ENCODE measurements at places on chromosomes 5 and 9.

- no peak for DNase-seq
Measured at GRCh38 chr5:124524552-124525232, 221.7 kb downstream of the ZNF608 start.

DNA sequence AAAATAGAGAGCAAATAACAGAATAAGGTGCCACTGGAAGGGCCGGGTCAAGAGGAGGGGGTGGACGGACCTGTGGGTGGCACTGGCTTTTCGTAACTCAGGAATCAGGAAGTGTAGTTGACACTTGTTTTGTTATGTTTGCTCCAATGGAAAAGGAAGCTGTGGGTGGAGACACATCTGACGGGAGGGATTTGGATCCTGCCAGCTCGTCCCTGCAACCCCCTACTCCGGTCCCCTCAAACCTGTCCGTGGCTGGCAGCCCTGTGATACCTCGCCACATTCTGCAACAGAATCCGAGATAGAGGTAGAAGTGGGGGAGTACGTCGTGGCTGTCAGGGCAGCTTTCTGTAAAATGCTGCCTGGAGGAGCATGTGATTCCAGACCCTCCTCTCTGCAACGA lies 104.2 kb upstream of the IER5L start:
- peak; percentile 56 for DNase-seq

GRCh38 chr5:174844971-174845370 lies 120.6 kb downstream of the MSX2 start:
- no peak for DNase-seq

GRCh38 chr5:69530561-69531405 lies 29.2 kb upstream of the GTF2H2C start:
- DNase-seq, result no peak

DNA sequence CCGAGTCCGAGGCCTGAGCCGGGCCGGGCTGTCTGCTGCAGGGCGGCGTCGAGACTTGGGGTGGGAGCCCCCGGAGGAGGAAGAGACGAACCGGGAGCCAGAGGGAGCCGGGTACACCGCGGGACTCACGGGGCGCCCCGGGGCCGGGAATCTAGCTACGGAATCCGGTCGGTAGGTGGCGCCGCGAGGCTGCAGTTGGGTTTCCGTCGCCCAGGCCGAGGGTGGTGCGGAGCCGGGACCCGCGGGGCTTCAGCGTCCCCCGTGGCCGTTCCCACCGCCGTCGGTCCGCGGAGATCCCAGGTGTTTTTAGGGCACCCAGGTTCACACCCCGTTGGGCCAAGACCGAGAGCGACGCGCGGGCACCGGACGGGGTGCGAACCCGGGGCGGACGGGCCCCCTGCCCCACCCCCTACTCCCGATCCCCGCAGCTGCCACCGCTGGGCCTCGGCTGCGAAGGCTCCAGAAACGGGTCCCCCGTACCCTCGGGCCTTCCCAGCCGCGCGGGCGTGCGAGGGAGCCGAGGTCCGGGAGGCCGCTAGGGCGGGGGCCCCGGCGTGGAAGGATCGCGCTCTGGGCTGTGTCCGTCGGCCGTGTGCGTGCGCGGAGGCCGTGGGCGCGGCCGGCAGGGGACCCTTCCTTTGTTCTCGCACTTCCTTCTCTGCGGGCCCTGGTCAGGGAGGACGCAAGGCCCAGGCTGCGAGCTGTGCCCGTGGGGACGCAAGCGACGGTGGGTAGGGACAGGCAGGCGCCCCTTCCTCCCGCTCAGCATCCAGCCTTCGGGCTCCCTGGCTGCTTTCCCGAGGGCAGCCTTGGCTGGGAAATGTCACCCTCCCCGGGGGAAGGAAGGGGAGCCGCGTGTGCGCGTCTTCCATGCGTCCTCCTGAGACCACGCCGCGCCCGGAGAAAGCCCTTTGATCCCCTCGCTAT lies 146.6 kb downstream of the GAPVD1 start:
- DNase-seq, result peak; percentile 72

DNA sequence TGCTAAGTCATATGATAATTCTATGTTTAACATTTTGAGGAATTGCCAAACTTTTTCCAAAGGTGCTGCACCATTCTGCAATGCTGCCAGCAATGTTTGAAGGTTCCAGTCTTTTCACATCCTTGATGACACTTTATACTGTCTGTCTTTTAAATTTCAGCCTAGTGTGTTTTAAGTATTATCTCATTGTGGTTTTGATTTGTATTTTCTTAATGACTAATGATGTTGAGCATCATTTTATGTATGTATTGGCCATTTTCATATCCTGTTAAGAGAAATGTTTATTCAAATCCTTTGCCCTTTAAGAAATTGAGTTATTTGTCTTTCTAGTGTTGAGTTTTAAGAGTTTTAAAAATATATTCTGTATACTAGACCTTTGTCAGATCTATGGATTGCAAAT lies 5.0 kb upstream of the TEX48 start:
- no peak for DNase-seq

DNA sequence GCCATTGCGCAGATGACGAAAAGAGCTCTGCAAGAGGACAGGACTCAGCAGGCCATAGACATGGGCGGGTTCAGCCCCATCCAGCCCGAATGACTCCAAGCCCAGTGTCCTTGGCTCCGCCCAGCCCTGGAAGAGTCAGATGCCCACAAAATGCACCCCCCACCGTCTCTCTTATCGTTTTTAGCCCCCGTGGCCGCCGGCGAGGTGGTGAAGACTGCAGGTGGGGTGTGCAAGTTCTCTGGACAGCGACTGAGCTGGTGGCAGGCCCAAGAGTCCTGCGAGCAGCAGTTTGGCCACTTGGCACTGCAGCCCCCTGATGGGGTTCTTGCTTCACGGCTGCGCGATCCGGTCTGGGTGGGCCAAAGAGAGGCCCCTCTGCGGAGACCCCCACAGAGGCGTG lies 2.1 kb downstream of the ADGRD2 start:
- no peak for DNase-seq

GRCh38 chr5:127446626-127447025 lies 70.8 kb upstream of the PRRC1 start:
- no peak for DNase-seq

GRCh38 chr5:154771383-154771901 lies 16.3 kb downstream of the LARP1 start:
- DNase-seq, result no peak

DNA sequence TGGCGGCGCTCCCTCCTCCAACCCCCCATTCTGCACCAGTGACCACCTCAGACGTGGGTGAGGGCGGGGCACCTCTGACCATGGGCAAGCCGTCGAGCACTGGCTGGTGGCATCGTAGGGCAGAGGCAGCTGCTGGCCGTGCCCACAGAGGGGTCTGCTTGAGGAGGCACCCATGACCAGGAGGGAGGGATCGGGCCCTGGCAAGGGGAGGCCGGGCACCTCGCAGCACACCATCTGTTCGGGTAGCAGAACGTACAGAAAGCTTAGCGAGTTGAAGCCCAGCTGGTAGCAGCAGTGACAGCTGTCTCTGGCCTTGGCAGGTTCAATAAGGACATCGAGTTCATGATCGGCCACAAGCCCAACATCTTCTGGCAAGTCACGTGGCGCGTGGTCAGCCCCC lies 4.3 kb upstream of the SLC6A18 start:
- no peak for DNase-seq

DNA sequence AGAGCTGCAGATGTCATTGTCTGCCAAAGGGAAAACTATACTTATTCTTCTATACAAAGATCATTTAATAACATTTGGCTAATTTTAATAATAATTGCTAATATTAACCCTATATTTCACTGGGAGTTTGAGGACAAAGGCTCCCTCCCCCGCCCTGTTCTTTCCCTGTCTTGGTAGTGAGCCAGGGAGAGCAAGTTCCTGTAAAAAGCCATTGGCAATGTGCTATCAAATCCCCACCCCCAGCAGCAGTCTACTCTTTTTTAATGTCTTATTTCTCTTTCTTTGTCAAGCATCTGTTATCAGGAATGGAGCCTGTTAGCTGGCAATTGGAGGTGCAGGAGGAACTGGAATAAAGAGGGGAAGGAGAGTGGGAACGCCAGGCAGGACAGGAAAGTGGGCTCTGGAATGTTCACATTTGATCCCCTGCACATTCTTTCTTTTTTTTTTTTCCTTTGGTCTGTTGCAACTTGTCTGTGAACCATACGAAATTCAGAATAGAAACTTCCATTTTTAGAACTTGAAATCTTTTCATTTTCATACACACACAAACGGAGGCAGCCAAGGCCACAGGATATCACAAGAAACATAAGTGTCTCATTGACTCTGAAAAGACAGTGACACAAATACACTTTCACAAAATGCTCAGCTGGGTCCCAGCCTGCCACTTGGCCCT lies 664.8 kb upstream of the ZNF608 start:
- no peak for DNase-seq

DNA sequence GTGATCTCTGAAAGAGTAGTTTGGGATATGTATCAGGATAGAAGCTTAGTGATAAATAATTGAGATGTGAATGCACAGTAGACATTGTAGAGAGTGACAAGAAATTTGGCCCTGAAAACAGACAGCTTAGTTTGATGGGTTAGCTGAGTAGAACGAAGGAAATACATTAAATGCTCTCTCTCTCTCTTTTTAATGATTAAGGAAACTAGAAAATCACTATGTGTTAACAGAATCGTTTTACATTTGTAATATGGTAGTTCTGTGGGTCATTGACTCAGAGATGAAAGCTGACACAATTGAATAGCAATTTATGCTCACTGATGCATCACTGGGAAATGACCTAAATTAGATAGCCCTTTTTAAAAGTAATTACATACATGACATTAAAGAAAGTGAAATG lies 739.8 kb upstream of the PTPRD start:
- DNase-seq, result no peak

- no peak for DNase-seq
Measured at GRCh38 chr5:164265566-164265965, 760.1 kb downstream of the MAT2B start.

DNA sequence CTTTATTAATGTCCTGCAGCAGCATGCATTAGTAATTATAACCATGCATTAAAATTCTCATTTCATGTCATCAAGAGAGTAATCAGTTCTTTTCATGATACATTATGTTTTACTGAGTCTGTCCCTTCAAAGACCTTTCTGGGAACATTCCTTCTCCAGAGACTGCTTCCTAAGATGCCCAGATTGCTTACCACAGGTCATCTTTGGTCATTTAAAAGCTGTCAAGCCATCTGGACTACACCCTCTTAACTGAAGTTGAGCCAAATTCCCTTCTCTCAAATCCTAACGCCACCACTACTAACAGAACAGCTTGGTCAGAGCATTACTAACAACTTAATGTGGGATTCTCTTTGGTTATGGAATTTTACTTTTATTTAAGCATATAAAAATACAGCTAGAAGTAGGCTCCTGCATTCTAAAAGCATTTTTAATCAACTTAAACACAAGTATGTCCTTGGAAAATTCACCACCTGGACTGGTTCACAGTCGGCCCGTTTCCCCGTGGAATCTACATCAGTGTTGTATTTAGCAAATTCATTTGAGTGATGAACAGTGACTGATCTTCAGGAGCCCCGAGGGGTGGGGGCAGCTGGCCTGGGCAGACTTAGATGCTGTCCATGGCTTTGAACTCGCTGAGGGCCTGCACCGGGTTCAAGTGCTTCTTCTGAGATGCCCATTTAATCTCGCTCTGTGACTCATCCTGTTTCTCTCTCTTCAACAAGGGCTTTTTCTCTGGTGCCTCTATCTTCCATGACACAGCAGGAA lies 92.8 kb upstream of the CCDC112 start:
- no peak for DNase-seq

GRCh38 chr9:34413231-34413852 lies 36.6 kb upstream of the MYORG start:
- no peak for DNase-seq

DNA sequence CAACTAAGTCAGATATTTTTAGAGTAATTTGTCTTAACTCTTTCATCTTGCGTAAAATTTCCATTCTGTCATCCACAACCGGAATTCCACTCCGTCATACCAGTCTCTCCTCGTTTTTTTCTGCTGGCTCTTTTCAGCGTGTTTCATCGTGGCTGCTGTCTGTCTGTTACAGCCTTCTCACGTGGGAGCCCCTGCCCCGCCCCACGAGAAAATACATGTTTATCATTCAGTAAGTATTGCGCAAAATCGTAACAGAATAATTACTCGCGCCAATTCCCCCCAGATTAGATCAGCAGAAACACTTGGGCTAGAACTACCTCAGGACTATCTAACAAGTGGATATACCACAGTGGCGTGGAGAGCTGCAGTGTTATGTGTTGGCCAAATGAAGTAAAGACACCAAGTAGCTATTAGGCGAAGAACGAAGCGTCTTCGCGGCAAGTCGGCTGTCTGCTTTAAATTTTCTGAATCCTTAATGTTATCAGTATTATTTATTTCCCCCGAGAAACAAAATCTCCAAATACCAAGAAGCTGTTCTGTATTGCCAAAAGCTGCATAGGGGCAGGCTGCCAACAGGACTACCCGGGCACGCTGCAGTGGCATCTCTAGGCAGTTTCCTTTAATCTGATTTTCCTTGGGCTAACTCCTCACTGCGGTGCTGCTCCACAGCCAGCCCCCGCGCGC lies 566 bp upstream of the FOCAD start:
- DNase-seq, result peak; percentile 56

GRCh38 chr5:161857358-161857757 lies 9.4 kb downstream of the GABRA1 start:
- no peak for DNase-seq

- DNase-seq, result no peak
Measured at GRCh38 chr5:120463991-120464626, at the start of gene PRR16. Gene PRR16 (plus strand): TSS chr5:120464300.

GRCh38 chr9:35690614-35691333 lies 1.0 kb upstream of the TPM2 start:
- DNase-seq, result peak; percentile 94

DNA sequence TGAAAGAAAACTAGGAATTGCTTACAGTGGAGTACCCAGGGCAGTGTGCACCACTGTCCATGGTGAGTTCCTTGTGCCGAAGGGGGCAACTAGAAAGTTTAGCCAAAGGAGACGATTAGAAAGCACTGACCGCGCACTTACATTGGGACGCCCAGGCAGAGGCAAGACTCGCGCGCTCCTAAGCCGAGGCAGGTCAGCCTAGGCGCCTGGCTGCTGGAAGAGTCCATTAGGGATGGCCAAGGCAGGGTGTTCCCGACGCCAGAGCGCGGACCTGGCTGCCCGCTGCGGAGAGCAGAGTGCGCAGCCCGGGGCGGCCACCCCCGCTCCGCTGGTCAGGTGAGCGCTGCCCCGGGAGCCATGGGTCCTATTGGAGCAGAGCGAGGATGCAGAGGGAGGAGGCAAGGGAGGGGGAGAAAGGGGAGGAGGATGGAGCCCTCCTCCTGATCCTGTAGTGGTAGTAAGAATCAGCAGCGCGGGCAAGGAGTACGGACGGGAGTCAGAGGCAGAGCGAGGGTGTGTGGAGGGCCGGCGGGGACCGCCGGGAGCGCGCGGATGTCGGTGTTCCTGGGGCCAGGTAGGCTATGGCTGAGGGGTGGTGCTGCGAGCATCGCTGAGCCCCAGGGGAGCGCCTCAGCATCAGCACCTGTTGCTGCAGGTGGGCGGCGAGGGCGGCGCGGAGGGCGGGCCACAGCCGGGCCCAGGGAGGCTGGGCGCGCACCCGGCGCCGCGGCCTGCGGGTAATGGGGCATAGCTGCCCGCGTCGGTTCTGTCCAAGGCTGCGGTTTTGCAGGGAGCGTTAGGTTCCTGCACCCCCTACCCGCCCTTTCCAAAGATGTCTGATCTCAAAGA lies at the start of gene ADGRV1:
Gene ADGRV1, plus strand, starts transcription at position 454 of the 849 bp plus-strand sequence. Its CDS starts 99 bp downstream, at position 553.
- DNase-seq, result no peak

- no peak for DNase-seq
Measured at GRCh38 chr5:153893817-153894216, 144.9 kb downstream of the FAM114A2 start.

Measured in ascending aorta (tissue), 2 donors.